ENCODE measurements at places on chromosomes 16 and 17. TPM values are rescaled to one million over a fixed set of nuclear protein-coding genes. Genes with fewer than 3 reads are reported as not detected.

The CYGB gene
- 10.5 TPM for total RNA-seq

The TSPAN10 gene
- 1.6 TPM for total RNA-seq

The GALR2 gene
- not detected for total RNA-seq

DNA sequence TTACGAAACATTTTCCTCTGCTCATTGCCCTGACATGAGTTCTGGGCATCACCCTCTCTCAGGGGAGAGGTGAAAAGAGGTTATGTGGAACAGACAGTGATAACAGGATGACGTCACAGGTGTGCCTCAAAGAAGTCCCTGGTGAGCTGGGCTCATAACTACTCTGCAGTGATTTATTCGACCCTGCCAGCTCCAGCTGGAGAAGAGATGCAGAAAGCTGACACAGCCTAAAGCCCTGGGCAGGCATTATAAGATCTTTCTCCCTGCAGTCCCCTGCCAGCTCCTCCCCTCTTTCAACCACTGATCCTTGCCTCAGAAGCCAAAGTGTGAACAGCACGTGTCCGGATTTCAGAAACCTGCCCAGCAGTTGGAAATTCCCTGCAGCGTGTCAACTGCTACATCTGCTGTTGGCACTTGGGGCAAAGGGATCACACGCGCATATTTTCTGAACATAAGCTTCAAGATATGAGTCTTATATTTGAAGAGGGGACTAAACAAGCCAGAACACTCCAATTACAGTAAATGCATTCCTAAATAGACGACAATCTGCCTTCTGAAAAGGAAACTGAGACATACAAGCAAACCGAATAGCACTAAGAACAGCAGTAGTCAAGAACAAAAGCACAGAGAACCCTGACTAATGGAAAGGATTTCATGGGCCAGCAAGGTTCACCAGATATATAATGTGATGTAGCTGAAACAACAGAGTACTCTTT lies 80.5 kb downstream of the SMG6 start:
- peak; percentile 57 for DNase-seq

DNA sequence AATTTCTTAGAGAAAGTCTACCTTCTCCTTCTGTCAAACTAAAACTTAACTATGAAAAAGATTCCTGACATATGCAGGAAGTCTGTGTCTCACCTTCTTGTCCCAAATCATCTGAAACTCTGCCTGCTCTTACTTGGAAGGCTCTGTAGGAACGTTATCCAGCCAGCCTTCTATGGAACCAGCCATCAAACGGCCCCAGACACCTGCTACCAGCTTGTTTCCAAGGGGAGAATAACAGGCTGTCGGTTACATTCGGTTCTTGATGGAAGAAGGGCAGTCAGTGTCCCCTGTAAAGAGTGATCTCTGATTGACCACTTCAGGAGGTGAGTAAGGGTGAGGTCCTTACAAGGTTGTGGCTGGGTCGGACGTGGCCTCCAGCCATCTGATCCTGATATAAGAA lies 1.7 kb downstream of the ADAMTS18 start:
- DNase-seq = no peak

Data from lower leg skin (tissue), 4 donors.